ENCODE measurements at places on chromosomes 5 and 9.
A peak's percentile ranks its signal among the peaks of the same experiment; 100 is the strongest.

DNA sequence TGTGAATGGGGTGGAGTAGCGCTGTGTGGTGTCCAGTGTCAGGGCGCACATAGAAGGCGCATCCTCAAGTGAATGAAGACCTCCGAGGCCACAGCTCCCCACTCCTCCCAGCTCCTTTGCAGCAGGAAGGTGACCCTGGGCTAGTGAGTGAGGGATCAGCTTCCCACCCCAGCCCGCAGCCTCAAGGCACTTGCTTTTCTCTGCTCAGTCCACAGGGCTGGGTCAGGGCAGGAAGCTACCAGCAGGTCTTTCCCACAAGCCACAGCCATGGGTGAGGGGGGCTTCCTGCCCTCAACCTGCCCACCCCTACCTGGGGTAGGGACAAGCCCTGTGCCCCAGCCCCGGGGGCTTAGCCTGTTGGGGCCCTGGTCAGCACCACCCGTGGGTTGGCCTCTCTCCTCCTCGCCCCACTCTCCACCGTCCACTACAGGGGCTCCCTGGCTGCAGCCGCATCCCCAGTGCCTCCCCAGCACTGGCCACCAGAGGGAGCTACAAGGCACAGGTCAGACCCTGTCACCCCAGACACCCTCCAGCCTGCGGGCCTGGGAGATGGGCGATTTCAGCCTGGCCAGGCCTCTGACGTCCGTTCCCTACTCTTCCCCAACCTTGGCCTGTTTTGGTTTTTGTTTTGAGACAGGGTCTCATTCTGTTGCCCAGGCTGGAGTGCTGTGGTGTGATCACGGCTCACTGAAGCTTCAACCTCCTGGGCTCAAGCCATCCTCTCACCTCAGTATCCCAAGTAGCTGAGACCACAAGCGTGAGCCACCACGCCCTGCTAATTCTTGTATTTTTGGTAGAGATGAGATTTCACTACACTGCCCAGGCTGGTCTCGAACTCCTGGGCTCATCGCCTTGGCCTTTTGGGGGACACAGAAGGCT is 1.3 kb upstream of the ABCA2 start:
- DNase-seq: peak; percentile 8

DNA sequence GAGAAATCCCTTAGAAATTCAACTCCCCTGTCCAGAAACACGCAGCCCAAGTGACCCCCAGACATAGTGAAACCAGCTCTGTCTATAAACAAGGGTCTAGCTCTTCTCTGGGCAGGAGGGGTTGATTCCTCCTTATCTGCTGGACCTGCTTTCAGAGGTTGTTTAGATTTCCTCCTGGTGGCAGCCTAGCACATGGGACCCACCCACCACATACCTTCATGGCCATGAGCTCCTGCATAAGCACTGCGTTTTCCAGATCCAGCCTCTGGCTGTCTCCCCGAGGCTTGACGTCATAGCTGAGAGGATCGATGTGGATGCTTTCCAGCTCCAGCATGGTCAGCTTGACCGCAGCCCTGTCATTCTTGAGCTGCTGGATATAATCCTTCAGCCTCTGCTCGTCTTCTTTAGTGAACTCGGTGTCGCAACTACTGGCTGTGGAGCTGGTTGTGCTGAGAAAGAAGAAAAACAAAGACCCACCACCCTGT is 77.0 kb downstream of the DCP2 start:
- DNase-seq: no peak

GRCh38 chr5:1332461-1333001 is 12.4 kb downstream of the CLPTM1L start:
- DNase-seq: no peak

GRCh38 chr9:87853302-87853701 is 29.4 kb upstream of the SPATA31E1 start:
- no peak for DNase-seq

DNA sequence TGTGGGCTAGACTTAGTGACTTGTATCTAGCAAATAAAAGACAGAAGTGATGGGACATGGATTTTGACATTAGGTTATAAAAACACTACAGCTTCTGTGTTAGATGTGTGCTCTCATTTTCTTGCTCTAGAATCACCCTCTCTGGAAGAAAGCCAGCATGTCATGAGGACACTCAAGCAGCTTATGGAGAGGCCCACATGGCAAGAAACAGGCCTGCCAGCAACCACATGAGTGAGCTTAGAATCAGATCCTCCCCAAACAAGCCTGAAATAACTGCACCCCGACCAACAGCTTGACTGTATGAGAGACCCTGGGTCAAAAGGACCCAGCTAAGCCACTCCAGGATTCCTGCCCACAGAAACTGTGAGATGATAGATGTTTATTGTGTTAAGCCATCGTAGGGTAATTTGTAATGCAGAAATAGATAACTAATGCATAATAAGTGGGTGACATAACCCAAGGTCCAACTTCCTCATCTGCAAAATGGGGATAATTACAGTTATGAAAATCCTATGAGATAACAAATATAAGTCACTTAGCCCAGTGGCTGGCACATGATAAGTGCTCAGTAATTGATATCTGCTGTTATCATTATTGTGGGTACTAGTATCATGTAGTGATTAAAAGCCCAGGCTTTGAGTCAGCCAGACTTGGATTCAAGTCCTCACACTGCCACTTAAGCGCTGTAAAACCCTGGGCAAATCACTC is 86.5 kb downstream of the KLHL3 start:
- no peak for DNase-seq

DNA sequence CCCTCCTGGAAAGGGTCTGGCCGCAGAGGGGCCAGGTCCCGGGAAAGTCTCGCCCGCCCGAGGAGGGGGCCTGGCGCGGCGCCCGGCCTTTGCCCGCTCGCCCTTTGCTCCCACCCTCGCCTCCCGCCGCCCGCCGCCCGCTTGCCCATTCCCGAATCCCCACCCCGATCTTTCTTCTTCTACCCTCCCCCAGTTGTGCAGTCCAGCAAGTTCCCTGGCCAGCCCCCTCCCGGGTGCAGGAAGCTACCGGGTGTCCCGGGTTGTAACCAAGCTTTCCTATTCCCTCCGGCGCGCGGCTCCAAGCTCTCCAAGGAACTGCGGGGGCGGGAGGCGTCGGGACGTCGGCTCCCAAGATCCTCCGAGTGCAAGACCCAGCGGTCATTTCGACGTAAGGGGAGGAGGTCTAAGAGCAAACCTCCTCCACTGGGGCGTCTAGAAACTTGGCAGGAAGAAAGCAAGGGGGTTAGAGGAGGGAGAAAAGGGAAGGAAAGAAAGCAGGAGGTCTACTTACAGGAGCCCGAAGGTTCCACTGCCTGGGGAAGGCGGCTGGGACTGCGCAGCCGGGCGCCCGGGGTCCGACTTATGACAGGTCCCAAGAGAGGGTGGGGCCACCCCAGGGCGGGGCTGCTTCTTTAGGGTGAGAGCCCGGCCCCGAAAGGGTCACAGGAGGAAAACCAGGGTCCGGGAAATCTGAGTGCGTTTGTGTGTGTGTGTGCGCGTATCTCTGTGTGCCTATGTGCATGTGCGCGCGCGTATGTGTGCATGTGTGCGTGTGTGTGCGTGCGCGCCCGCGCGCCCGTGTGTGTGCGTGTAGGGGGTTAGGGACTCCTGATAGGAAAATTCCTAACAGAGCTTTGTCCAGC is at the start of gene PTGR1:
Gene PTGR1 (minus strand): TSS at position 556 of the 863 bp plus-strand sequence. CDS start 2,225 bp downstream, outside the sequence.
- DNase-seq: no peak

GRCh38 chr5:127353327-127353726 is 62.7 kb downstream of the MEGF10 start:
- no peak for DNase-seq

- no peak for DNase-seq
These were observed 237.6 kb downstream of the TENT4A start for GRCh38 chr5:6950860-6951259.

DNA sequence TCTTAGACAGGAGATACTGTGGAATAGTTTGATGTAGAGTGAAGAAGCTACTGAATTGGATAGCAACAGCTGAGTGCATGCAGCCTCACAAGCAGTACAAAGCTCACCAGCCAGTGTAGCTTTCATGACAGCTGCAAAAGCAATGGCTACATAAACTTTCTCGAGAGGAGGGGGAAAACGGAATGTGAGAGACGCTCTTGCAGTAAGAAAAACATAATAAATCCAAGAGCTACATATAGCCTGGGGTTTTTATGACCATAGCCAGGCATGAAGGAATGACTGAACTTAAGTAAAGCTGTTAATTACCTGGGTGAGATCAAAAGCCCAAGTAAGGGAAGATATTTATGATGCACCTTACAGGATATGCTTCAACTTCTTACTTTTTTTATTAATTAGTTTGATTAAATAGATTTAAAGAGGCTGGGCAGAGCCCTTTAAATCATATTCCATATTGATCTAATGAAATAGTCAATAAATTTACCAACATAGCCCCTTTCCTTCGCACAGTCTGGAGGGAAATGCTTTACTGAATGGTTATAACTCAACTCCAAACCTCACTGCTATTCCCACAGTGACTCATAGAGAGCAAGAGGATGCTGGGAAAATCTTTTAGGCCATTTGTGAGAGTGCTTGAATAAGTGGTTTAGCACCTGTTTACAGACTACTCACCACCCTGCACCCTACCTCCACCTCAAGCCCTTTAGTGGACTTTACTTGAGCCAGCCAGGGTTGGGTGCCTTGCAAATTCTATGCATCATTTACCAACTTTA is 407.2 kb upstream of the CLINT1 start:
- no peak for DNase-seq

DNA sequence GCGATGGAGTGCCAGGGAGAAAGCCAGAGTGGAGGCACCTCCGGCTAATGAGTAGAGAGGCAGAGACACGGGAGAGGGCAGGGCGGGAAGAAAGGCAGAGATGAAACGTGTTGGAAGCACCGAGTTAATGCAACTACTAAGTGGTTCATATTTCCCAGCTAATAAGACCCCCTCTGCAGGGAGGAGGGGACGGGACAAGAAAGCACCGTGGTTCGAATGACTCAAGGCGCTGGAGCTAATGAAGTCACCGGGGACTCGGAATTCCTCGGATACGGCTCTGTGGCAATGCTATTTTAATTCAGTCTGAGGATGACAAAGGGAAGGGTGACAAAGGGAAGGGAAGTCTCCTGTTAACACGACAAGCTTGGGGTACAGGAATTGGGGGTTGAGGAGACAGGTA is 54.5 kb upstream of the RAPGEF1 start:
- DNase-seq: no peak

- no peak for DNase-seq
These were observed 1356.4 kb downstream of the EFNA5 start for GRCh38 chr5:106314221-106314824.

DNA sequence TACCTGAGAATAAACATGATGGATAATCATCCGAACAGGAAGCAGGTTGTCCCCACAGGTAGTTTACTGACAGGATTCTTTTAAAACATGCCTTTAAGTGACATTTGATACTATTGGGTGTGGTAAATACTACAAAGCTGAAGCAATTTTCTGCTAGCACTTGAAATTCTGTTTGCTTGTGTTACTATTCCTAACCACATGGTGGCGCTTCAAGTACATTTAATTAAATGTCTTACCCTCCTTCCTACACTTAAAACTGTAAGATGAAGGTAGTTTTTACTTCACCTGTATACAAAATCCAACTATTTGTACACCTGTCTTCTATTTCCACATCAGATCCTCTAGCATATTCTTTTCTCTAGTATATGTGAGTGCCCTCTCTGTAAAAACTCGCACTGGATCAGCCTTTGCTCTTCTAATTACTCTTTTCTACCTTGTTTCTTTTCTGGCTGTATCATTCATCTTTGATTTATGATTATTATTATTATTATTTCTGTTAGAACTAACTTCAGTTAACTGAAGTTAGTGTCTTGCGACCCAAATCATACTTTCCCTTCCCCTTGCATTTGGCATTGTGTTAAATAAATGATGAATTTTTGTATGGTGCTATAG is 18.4 kb downstream of the SLC25A46 start:
- peak; percentile 30 for DNase-seq

- no peak for DNase-seq
These were observed 23.9 kb downstream of the B4GALT1 start for GRCh38 chr9:33143241-33143661.

DNA sequence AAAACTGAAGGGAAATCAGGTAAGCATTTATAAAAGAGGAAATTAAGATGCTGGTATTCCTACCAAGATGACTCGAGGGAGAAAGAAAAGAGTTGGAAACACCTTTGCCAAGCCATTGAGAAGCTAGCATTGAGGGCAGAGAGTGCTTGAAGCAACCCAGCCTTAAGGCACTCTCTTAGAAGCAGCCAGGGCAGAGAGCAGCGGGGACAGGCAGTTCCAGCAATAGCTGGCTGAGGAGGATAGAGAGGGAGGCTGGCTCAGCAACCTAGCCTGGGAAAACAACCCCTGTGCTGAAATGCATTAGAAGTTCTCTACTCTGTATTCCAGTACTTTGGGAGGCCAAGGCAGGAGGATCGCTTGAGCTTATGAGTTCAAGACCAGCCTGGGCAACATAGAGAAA is 40.3 kb upstream of the HSPA9 start:
- no peak for DNase-seq

- DNase-seq: no peak
These were observed 174.5 kb upstream of the ADAMTSL1 start for GRCh38 chr9:18299449-18299848.

GRCh38 chr5:180717989-180718388 is 21.9 kb downstream of the OR2Y1 start:
- no peak for DNase-seq

GRCh38 chr5:115770466-115770865 is 46.0 kb downstream of the CDO1 start:
- no peak for DNase-seq

DNA sequence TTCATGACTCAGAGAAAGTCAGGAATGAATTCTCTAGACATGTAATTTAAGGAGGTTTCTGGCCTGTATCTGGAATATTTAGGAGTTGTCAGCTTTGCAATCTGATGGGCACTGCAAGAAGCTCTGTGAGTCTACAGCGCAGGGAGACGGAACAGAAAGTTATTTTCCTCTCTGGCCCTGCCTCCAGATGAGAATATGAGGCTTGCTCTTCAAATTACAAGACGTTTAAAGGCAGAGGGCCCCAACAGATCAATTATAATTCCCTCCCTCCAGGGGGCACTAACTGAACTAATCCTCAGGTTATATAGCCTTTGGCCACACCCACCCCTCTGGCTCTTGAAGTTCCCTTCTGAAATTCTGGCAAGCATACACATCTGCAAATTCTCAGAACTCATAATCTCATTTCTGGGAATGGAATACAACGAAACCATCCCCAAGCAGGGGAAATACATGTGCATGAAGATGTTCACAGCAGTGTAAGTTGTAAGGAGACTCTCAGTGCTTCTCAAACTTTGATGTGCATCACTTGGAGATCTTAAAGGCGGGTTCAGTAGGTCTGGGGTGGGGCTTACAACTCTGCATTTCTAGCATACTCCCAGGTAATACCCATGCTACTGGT is 307.6 kb downstream of the CWC27 start:
- DNase-seq: no peak

GRCh38 chr5:143887903-143888665 is 76.1 kb downstream of the HMHB1 start:
- no peak for DNase-seq
